Chondrocyte (in vitro differentiated cells): ENCODE measurements at places on chromosomes 16 and 17. TPM values are rescaled to one million over a fixed set of nuclear protein-coding genes. Genes with fewer than 3 reads are reported as not detected.

NEK8 gene
- total RNA-seq, result 5.3 to 6.1 TPM (median 5.5 TPM) in 3 replicates

CMTM1 gene
- total RNA-seq, result 6.3 to 11.9 TPM (median 9.6 TPM) in 3 replicates

TBC1D28 gene
- not detected in 3 replicates for total RNA-seq

CCDC40 gene
- 5.8 to 11.8 TPM (median 6.5 TPM) in 3 replicates for total RNA-seq

DNA sequence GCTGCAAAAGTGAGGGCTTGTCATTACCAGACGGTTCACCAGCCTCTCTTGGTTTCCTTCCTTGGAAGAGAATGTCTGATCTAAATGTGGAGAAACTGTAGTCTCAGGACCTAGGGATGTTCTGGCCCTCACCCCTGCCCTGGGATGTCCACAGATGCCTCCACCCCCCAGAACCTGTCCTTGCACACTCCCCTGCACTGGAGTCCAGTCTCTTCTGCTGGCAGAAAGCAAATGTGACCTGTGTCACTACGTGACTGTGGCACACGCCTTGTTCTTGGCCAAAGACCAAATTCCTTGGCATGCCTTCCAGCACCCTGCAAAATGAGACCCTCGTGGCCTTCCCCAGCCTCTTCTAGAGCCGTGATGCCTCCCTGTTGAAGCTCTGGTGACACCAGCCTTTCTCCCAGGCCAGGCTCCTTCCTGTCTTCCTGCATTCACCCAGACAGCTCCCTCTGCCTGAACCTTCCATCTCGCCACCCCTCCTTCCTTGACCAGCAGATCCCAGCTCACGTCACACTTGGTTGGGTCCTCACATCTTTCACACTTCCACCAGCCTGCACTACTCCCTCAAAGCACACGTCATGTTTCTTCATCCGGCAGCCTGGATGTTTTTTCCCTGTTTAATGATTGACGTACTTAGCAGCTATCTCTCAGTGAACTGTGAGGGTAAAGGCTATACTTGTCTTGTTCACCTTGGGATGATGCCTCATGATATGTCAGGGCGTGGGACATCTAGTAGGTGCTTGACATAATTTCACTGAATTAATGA lies 4.3 kb downstream of the ZNF768 start:
- H3K4me3 ChIP-seq, result no peak overlapping the region
- no peaks in the 10 kb centered on the region for H3K27me3 ChIP-seq

NUP93 gene
- total RNA-seq, result 48.6 to 86.9 TPM (median 50.0 TPM) in 3 replicates

GRCh38 chr17:14803826-14804225 lies 461.3 kb downstream of the PMP22 start:
- DNase-seq, result no peak
- H3K27ac ChIP-seq, result no peak overlapping the region
- H3K4me1 ChIP-seq, result peaks cover 8% of the 10 kb centered on the region

DNA sequence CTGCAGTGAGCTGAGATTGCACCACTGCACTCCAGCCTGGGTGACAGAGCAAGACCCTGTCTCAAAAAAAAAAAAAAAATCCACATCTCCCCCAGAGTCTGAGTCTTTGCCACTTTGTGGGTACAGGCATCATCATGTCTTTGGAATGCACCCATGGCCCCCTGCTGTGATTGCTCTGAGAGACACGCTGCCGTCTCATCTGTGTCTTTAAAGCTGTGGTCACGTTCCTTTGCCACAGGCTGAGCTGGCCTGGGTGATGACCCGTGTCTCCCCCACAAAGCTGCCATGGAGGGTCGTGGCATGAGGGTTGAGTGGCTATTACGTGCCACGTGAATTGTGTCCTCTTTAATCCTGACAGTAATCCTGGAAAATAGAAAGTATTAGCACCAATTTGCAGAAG lies 20.2 kb downstream of the CRISPLD2 start:
- DNase-seq, result no peak
- H3K27me3 ChIP-seq, result no peaks in the 10 kb centered on the region
- no peak overlapping the region for H3K4me3 ChIP-seq

- H3K27ac ChIP-seq, result no peak overlapping the region
- H3K4me1 ChIP-seq, result no peaks in the 10 kb centered on the region
- no peaks in the 10 kb centered on the region for H3K36me3 ChIP-seq
- DNase-seq, result no peak
- H3K27me3 ChIP-seq, result peaks cover 10% of the 10 kb centered on the region
- no peak overlapping the region for H3K4me3 ChIP-seq
Measured at GRCh38 chr16:47046726-47047523, 73.5 kb upstream of the DNAJA2 start.

DNA sequence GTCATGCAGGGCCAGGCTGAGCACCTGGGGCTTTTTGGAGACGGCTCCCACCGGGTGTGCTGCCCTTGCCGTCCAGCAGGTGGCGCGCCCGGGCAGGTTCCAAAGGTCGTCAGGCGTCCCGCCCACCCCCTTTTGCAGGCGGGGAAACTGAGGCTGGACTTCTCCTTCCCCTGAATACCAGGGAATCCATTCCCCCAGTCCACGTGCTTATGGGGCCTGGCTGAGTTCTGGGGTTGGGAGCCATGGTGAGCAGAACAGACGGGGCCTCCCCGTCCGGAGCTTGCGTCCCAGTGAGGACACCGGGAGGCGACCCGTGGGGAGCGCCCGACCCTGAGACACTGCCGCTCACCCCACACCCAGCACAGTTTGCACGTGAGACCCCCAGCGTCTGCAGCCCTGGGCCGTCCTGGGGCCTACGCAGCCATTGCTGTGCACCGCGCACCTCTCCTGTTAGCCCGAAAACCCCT lies 51.8 kb upstream of the JPH3 start:
- H3K36me3 ChIP-seq, result peaks cover 8% of the 10 kb centered on the region
- H3K27me3 ChIP-seq, result peaks cover 21% of the 10 kb centered on the region
- no peak overlapping the region for H3K4me3 ChIP-seq
- peaks cover 16% of the 10 kb centered on the region for H3K4me1 ChIP-seq
- H3K27ac ChIP-seq, result no peak overlapping the region
- DNase-seq, result no peak

- no peak overlapping the region for H3K4me3 ChIP-seq
- H3K4me1 ChIP-seq, result peaks cover 31% of the 10 kb centered on the region
- H3K27me3 ChIP-seq, result no peaks in the 10 kb centered on the region
- DNase-seq, result no peak
- no peak overlapping the region for H3K27ac ChIP-seq
Measured at GRCh38 chr17:7317161-7317803, 2.1 kb upstream of the GPS2 start.

DNA sequence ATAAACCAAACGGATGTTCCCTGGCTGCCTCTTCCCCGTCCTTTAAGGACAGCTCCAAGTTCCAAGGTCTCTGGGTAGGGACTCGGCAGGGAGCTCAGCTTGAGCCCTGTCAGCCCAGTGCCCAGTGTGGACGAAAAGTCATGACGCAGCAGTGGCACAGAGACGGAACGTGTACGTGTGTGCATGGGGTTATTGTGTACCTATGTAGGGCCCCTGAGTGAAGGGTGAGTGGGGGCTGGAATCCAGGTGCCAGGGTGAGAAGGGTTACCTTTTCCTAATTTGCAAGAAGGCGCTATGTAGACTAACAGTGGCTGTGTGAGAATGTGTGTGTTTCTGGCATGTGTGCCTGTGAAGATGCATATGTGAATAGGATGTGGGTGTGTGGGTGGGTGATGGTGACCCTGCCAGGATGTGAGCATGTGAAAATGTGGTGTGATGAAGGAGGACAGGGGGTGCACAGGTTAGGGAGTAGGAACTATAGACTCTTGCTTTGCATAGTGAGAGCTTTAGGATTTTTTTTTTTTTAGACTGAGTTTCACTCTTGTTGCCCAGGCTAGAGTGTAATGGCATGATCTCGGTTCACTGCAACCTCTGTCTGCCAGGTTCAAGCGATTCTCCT lies 6.0 kb downstream of the SCN4A start:
- H3K4me1 ChIP-seq, result no peaks in the 10 kb centered on the region
- no peak for DNase-seq
- H3K27ac ChIP-seq, result no peak overlapping the region
- H3K27me3 ChIP-seq, result peaks cover 9% of the 10 kb centered on the region
- H3K36me3 ChIP-seq, result no peaks in the 10 kb centered on the region
- no peak overlapping the region for H3K4me3 ChIP-seq

GRCh38 chr16:68372381-68372720 lies 61.5 kb downstream of the PRMT7 start:
- no peak overlapping the region for H3K27ac ChIP-seq
- DNase-seq, result no peak
- no peak overlapping the region for H3K4me3 ChIP-seq
- H3K4me1 ChIP-seq, result no peaks in the 10 kb centered on the region
- H3K36me3 ChIP-seq, result no peaks in the 10 kb centered on the region

GRCh38 chr17:17495536-17496188 lies 533 bp downstream of the RASD1 start:
- peaks cover 12% of the 10 kb centered on the region for H3K4me1 ChIP-seq
- peak; percentile 79 for DNase-seq
- peak overlapping the region; percentile 75 for H3K4me3 ChIP-seq

LLGL1 gene
- total RNA-seq, result 38.7 to 41.8 TPM (median 39.0 TPM) in 3 replicates

- no peaks in the 10 kb centered on the region for H3K36me3 ChIP-seq
- peak overlapping the region; percentile 80 for H3K27ac ChIP-seq
- H3K4me1 ChIP-seq, result peaks cover 37% of the 10 kb centered on the region
- no peaks in the 10 kb centered on the region for H3K27me3 ChIP-seq
- H3K4me3 ChIP-seq, result peak overlapping the region; percentile 12
Measured at GRCh38 chr17:59804901-59805465, 87.8 kb downstream of the TUBD1 start.

- no peak overlapping the region for H3K27ac ChIP-seq
- H3K36me3 ChIP-seq, result peaks cover 37% of the 10 kb centered on the region
- no peak overlapping the region for H3K4me3 ChIP-seq
- H3K4me1 ChIP-seq, result no peaks in the 10 kb centered on the region
- DNase-seq, result no peak
Measured at GRCh38 chr16:57208926-57209325, 22.8 kb downstream of the RSPRY1 start.

KRT9 gene
- total RNA-seq, result not detected in 3 replicates

GRCh38 chr17:63039342-63039741 lies 73.3 kb downstream of the TANC2 start:
- H3K36me3 ChIP-seq, result no peaks in the 10 kb centered on the region
- no peaks in the 10 kb centered on the region for H3K27me3 ChIP-seq
- peaks cover 62% of the 10 kb centered on the region for H3K4me1 ChIP-seq
- H3K4me3 ChIP-seq, result no peak overlapping the region
- DNase-seq, result no peak

GRCh38 chr16:66035096-66035495 lies 331.4 kb upstream of the CDH5 start:
- no peak for DNase-seq
- H3K27ac ChIP-seq, result no peak overlapping the region
- no peaks in the 10 kb centered on the region for H3K27me3 ChIP-seq
- H3K4me1 ChIP-seq, result peaks cover 29% of the 10 kb centered on the region
